ENCODE measurements at places on chromosomes 6 and 20.
A peak's percentile ranks its signal among the peaks of the same experiment; 100 is the strongest.

DNA sequence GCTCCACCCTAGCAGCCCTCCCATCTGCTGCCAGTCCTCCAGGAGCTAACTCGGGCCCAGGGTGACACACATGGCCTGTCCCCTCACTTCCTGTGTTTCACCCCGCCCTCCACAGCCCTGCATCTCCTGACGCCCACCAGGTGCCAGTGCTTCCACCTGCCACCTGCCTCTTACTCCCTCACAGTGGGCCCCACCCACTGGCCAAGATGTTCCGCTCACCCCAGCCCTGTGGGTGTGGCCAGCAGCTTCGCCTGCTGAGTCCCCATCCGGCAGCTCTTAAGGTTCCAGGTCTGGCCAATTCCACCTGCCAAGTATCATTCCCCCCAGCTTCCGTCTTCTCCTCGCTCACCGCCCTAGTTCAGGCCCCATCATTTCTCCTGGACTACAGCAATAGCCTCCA, 184.1 kb downstream of the MBOAT1 start:
- DNase-seq = no peak

DNA sequence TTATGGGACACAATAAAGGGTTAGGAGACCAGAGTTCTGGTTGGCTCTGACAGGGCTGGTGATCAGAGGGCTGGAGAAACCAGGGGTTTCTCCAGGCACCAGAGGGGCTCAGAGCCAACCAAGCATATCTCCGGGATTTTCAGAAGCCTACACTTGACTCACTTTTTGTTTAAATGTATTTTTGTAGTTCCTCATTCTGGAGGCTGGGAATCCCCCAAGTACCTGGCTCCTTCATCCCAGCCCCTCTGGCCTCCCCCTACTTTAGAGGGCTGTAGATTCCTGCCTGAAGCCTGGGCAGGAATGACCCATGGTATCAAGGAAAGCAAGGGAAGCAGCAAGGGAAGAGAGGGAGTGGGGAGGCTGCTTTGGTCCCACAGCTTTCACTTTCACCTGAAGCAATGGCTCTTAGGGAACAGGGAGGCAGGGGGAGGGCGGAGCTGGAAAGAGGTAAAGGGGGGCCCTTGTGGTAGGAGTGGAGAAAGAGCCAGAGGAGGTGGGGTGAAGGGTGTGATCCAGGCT, 973 bp downstream of the CD40 start:
- DNase-seq = peak; percentile 61

DNA sequence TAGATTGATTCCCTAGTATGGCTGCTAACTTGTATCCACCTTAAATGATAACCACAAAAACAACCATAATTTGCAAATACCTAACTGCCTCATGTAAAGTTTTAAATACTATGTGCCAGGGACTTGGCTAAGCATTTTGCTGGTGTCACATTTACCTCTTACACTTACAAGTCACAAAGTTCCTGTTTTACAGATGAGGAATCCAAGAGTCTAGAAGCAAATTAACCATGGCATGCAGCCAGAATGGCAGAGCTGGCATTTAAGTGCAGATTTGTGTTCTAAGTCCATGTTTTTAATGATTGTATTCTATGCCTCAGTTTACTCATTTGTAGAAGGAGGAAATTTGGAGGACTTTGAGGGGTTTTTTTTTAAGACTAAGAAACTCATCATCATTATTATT, 696.7 kb downstream of the PTPRT start:
- DNase-seq = no peak

DNA sequence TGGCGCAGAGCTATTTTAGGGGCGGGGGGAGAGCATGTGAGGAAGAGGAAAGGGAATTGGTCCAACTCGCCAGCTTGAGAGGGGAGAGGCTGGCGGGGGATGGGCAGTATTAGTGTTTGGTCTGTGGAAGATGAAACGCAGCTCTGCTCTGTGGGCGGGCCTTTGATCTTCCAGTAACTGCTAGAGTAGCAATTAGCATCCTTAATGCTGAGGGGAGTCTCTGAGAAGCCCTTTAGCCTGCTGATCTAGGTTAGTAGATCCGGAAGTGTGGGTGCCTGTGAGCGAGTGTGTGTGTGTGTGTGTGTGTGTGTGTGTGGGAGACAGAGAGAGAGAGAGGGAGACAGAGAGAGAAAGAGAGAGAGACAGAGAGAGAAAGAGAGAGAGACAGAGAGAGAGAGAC, 117.2 kb upstream of the BACH2 start:
- peak; percentile 57 for DNase-seq

- no peak for DNase-seq
These were observed 5.5 kb downstream of the GMNN start for GRCh38 chr6:24780206-24780605.
